ENCODE measurements at places on chromosomes 2 and 18. TPM values are rescaled to one million over a fixed set of nuclear protein-coding genes. Genes with fewer than 3 reads are reported as not detected.

The ITGB6 gene
- not detected for polyA plus RNA-seq

The SPIRE1 gene
- 5.0 TPM for polyA plus RNA-seq

The NT5C1B gene
- not detected for polyA plus RNA-seq

The REEP1 gene
- polyA plus RNA-seq = 1.8 TPM

The GPR39 gene
- polyA plus RNA-seq = 0.17 TPM

The HAAO gene
- 3.2 TPM for polyA plus RNA-seq

The PPM1G gene
- 211 TPM for polyA plus RNA-seq

The PDE1A gene
- polyA plus RNA-seq = 0.05 TPM

The LRRC30 gene
- not detected for polyA plus RNA-seq

The TTN gene
- polyA plus RNA-seq = 15.7 TPM

The ACMSD gene
- 0.11 TPM for polyA plus RNA-seq

The KCNF1 gene
- polyA plus RNA-seq = 0.19 TPM

The DUSP19 gene
- polyA plus RNA-seq = 1.9 TPM

The ASAP2 gene
- 3.2 TPM for polyA plus RNA-seq
